ENCODE measurements at places on chromosomes 5 and 9.

DNA sequence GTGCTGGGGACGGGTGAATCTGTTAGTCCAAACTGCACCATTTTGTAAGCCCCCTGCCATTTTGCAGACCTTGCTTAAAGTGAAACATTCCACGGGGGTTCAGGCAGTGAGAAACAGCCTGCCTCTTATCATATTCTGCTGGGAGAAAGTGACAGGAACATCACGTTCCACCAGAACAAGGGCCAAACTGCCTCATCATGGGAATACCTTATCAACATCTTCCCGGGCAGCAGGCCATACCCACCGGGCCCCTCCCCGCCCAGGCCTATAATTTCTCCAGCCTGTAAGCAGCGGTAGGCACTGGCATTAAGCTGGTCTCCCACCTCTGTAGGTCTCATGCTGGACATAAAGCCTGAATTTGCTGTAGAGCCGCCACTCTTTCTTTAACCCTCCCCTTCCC, 1.5 kb upstream of the CFAP77 start:
- no peak for DNase-seq

- DNase-seq, result no peak
These were observed 17.4 kb downstream of the TMOD1 start for GRCh38 chr9:97518909-97519307.

DNA sequence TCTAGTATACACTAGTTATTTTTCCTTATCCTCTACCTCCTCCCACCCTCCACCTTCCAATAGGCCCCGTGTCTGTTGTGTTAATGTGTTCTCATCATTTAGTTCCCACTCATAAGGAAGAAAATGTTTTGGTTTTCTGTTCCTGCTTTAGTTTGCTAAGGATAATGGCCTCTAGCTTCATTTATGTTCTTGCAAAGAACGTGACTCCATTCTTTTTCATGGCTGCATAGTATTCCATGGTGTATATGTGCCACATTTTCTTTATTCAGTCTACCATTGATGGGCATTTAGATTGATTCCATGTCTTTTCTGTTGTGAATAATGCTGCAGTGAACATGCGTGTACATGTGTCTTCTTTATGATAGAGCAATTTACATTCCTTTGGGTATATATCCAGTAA, 146.5 kb upstream of the GAS1 start:
- no peak for DNase-seq

- no peak for DNase-seq
These were observed 997 bp upstream of the CHD1 start for GRCh38 chr5:98929710-98930298.

DNA sequence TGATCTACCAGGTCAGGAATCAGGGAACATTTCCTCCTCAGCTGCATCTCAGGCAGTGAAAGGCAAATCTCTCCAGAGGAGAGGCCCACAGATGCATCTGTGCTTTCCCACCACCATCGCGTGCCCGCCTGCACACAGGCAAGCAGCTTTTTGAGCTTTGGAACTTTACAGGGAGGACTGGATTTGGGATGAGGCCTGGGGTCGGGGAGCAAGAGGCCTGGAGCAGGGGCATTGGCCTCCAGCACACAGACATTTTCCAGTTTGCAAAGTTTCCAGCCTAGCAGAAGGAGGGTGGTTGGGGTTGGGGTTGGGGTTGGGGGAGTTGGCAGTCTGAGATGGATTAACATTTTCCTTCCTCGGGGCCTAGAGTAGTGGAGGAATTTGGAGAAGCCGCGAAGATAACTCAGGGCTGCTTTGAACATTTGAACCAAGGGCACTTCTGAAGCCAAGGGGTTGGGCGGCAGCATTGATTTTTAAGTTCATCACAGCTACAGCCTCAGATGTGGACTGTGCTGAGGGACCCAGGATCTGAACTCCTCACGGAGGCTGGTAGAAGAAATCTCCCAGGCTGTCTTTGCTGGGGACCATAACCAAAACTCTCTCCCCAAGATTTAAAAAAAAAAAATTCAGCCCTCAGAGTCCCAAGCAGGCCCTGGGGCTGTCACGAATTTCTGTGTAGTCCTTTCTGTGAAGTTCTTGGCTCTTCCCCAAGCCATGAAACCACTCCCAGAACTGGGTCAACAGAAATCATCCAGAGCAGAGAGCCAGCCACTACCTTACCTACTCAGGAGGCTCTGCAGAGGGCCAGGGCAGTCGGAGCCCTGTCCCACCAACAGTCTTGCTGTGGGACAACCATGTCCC, 25.6 kb downstream of the C5orf15 start:
- DNase-seq, result no peak

DNA sequence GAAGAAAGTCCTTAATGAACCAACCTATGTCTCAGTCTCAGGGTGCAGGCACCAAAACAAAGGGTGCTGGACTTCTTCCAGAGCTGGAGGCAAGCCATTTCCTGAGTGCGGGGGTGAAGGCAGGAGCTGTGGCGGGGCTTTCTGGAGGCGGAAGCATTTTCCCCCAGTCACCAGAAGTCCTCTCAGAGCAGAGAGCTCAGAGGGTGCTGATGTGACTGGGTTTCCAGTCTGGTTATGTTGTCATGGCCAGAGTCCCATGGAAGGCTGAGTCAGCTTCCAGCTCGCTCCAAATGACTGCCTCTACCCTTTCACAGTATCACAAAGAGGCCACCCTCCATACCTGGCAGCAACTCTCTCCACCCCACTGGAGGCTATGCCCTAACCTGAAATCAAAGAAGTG, 86.0 kb downstream of the TRPC7 start:
- DNase-seq, result no peak

DNA sequence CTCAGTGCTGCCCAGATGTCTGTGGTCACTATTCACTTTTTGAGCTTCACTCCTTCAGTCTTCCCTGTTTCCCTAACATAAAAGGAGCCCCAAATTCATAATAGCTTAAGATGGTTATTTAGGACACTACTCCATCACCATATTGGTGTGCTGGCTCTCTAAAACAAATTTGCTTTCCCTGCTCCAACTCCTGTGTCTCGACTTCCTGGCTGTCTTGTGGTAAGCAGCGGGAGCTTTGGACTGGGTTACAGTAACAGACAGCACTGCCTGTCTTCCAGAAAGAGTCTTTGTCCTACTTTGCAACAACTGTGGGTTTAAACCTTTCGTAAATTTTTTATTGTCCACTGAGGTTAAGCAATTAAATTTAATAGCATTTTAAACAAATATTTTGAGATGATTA, 389.4 kb downstream of the CDH9 start:
- no peak for DNase-seq

DNA sequence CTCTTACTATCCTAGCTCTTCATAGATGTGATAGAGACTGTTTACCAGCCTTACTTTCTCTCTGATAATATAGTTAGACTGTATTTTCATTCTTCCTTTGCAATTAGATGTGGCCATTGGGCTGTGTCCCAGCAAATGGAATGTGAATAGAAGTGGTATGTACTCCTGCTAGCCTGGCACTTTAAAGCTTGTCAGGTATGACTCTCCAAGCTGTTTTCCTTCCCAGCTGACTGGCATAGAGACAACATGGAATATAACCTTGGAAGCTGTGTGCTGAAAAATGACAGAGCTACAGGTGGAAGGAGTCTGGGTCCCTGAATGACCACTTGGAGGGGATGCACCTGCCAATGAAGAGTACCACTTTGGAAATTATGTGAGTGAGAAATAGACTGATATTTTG, 116.2 kb downstream of the DIRAS2 start:
- DNase-seq, result no peak

DNA sequence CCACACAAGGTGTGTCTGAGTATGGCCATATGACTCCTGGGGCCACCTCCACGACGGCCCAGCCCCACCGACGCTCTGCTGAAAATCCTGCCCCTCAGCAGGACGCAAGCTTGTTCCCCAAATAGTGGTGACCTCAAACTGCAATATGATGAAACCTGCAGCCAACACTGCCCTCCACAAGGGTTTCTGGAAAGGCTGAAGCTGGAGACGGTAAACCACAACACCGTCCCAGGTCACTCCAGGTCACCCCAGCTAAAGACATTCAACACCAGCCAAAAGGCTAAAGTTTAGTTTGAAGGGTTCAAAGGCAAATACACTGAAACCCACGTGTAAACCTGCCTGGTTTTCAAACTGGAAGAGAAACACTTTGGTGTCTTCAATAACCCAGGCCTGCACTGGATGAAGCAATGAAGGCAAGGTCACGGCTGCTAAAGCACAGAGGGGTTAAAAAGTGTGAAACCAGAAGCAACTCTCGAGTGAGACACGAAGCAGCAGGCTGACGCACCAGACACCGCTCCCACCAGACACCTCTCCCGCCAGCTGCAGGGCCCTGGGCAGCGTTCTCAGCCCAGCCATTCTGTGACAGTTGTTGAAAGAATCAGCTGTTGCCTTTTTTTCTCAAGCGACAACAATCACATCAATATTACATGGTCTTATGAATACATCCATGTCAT, 1.8 kb upstream of the LHX3 start:
- no peak for DNase-seq

DNA sequence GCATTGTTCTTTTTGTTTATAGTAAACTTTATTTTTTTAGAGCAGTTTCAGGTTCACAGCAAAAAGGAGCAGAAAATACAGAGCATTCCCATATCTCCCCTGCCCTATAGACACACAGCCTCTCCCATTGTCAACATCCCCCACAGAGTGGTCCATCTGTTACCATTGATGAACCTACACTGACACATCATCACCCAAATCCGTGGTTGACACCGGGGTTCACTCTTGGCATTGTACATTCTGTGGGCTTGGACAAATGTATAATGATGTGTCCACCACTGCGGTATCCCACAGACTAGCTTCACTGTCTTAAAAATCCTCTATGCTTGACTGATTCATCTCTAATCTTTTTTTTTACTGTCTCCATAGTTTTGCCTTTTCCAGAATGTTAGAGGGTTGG, 120.7 kb upstream of the SPATA31C2 start:
- DNase-seq, result no peak

- DNase-seq, result no peak
These were observed 210.7 kb downstream of the C9orf50 start for GRCh38 chr9:129410226-129410625.

GRCh38 chr5:387491-388265, 55.3 kb upstream of the EXOC3 start:
- no peak for DNase-seq

GRCh38 chr9:125241863-125242739, 958 bp upstream of the HSPA5 start:
- no peak for DNase-seq

GRCh38 chr9:92332577-92333281, 7.0 kb downstream of the CENPP start:
- no peak for DNase-seq

GRCh38 chr9:126049896-126050604, 276.6 kb upstream of the MVB12B start:
- no peak for DNase-seq
